ENCODE measurements at places on chromosomes 12 and 14.

DNA sequence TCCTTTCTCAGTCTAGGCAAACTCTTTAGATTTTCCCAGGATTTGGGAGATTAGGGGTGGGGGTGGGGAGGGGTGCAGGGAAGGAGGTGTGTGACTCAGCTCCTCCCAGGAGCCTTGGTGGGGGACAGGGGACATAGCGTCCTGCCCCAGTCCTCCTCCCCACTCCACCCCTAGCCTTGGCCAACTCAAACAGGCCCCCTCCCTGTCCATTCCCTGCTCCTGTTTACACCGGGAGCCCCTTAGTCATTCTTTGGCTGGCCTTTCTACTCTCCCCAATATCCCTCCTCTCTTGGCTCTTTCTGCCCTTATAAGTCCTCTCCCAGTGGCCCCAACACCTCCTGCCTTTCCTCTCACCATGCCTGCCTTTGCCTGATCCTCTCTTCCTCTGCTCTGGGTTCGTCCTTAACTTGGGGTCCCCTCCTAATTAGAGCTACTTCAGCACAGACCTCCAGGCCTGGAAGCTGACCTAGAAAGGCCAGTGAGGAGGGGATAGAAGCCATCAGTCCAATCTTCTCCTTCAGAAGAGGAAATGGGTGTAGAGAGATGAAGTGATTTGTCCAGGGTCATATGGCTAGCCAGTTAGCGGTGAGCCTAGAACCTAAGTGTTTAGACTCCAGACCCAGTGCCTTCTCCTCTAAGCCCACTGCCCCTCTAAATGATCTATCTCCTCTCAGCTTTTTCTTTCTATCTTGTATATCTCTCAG, 2.3 kb upstream of the ITGA5 start:
- DNase-seq = no peak

DNA sequence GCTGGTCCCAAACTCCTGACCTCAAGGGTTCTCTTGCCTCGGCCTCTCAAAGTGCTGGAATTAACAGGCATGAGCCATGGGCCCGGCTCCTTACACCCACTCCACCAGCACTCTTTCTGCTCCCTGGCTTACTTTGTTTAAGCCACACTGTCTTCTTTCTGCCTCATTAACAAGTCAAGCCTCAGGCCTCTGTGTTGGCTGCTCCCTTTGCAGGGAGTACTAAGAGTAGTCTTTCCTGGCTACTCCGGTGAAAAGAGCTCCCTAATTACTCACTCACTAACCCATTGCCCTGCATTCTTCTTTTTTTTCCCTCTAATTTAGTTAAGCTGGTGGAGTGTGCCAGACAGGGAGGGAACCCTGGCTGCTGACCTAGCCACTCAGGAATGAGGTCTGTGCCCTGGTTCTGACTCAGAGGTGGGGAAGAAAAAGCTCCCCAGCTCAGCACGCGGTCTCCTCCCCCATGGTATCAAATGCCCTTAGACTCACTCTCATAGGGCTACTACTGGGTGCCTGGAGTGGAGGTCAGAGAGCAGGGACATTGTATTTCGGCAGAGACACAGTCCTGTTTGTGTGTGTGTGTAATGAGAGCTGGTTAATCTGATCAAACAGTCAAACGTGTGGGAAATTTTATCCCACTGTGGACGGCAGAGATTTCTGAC, 19.8 kb downstream of the GALNT6 start:
- no peak for DNase-seq

DNA sequence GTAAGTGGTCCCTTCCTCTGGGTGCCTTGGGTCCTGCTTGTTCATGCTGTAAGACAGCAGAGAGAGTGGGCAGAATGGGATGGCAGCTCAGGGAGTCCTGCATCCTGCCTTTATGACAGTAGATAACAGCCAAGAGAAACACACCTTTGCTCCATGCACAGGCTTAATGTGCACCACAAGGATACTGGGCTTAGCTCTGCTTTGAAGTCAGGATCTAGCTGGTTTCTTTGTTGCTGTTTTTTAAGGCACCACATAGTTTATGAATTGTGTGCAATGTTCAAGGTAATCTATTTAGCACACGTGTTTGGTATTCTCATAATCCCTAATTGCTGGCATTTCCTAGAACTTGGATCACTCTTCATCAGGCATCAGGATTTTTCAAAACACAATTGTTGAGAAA, 239.5 kb upstream of the DCN start:
- DNase-seq = no peak

GRCh38 chr14:58826845-58827686, 189.3 kb downstream of the DACT1 start:
- no peak for DNase-seq

DNA sequence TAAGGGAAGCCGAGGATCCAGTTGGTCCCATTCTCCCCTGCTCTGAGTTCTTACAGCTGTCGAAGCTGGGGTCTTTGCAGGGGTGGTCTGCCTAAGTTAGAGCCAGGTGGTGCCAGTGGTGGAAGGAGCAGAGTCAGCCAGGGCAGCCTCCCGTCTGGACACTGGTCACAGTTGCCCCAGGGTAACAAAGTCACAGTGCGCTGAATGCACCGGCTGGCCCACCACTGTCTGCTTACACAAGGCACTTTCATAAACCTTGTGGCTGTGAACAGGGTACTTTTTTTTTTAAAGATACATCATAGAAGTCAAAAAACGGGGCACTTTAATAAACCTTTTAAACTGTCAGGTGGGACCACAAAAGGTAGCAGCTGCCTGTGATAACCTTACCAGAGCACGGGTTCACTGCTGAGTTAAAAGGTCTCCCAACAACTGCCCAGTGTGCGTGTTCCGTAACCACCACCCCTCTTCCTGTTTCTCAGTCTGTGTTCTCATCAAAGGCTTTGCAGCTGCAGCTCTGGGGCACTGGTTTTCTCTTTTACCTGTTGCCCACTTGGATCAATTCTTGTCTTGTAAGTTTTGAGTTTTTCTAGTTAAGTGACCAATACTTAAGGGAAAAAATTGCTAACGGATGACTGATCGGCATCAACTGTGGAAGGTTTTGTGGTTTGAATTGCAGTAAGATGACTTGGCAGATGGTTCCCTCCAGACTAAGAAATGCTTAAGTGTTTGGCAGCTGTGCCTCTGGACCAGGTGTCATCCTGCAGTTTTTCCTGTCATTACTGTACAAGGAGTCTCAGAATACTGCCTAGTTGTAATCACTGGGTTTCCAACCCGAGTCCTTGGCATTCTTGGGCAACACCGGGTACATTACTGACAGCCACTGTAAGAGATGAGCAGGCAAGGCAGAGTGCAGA, 55.9 kb downstream of the DYNC1H1 start:
- DNase-seq = no peak

- no peak for DNase-seq
These were observed 157.6 kb upstream of the TMCC3 start for GRCh38 chr12:94807951-94808350.

DNA sequence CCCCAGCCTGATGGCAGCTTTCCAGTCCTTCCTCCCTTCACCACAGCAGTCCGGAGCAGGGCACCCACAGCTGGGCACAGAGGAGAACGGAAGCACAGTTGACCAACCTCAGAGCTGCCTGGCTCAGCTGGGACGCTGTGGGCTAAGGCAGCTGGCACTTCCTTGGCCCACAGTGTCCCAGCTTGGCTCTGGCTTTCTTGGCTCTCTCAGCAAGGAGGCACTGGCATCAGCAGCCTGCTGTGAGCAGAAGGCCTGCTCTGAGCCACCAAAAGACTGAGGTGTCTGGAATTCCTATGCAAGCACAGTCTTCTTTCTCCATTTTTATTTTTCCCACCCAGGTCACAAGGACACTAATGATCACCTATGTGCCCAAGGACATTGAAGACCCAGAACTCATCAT, 32.6 kb downstream of the NGB start:
- DNase-seq = no peak

DNA sequence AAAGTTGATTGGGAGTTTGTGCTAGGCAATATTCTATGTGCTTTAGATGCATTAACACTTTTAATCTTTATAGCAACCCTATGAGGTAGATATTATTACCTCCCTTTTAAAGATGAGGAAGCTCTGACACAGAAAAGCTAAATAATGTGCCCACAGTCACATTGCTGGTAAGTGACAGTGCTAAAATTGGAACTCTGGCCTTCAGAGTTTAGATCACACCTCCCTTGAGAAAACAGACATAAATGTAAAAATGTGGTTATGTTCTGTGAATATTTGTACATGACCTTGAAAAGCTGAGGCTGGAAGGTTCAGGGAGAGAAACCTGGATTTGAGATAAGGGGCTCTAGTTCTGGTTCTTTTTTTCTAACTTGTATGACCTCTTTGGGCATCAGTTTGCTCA, 1.9 kb downstream of the ABHD4 start:
- no peak for DNase-seq

GRCh38 chr12:67436230-67436629, 167.1 kb downstream of the CAND1 start:
- no peak for DNase-seq

DNA sequence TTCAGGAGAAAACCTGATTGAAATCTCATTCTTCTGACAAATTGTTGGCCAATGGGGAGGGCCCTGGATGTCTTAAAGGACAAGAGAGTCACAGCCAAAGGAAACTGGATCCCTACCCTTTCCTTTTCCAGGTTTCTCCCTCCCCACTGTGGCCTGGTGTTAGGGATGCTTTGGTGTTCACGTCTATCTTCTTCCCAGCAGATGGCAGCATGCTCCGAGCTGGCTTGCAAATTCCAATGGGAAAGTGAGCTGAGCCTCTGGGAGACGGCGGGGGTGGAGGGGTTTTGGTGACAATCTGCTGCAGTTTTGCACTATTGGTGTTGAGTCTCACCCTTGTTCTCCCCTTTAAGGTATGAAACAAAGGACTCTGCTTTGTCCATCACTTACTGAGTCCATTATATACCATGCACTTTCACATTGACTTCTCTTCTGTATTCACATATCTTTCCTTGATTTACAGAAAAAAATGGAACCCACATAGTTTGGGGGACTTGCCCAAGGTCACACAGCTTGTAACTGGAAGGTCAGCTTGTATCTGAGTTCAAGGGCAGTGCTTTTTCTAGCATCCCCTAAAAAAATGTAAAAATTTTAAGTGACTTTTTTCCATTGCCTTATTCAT, 39.3 kb downstream of the CCDC177 start:
- DNase-seq = no peak

DNA sequence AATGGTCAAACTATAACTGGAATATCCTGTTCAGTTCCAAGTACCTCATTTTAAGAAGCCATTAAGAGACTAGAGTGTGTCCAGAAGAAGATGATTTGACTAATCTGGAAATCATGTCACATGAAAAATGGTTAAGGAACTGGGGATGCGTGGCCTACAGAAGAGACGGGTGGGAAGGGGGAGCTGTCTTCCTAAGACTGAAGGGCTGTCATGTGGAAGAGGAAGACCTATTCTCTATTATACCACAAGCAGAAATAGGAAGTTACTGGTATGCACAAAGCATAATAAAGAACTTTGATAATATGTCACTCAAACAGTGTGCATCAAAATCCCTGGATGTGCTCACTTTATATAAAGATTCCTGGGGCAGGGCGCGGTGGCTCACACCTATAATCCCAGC, 50.3 kb downstream of the HECTD4 start:
- DNase-seq = no peak

- no peak for DNase-seq
These were observed 371 bp upstream of the REM2 start for GRCh38 chr14:22882529-22883172.

DNA sequence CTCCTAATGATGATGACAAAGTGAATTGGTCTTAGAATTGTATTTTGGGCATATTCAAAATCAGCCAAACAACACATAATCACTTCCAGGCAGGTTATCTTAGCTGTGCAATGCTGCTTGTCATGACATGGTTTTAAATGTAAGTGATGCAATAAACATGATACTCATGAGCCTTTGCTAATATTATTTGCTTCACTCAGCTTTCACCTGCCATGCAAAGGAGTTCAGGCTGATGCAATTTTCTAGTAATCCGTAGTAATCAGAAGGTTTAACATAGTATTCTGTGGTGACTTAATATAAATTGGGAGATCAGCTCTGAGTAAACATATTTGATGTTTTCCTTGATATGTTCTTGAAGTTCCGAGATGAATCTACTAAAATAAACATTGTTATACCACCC, 29.1 kb downstream of the TMEM260 start:
- DNase-seq = no peak

DNA sequence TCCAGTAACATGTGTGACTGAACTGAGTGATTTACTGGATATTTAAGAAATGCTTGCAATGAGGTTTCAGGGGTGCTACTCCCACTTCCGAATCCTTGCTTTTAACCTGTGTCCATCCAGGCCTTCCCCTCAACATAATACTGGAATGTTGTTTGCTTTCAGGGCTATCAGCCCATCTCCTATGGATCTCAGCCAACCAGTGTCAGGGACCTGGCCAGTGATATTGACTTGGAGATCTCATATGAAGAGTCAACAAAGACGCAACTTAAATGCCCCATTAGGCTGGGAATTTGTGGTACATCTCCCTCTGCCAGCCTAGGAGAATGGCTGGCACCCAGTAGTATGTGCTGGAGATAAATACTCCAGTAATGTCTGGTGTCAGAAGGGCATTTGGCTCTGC, 889 bp upstream of the IFT43 start:
- no peak for DNase-seq

DNA sequence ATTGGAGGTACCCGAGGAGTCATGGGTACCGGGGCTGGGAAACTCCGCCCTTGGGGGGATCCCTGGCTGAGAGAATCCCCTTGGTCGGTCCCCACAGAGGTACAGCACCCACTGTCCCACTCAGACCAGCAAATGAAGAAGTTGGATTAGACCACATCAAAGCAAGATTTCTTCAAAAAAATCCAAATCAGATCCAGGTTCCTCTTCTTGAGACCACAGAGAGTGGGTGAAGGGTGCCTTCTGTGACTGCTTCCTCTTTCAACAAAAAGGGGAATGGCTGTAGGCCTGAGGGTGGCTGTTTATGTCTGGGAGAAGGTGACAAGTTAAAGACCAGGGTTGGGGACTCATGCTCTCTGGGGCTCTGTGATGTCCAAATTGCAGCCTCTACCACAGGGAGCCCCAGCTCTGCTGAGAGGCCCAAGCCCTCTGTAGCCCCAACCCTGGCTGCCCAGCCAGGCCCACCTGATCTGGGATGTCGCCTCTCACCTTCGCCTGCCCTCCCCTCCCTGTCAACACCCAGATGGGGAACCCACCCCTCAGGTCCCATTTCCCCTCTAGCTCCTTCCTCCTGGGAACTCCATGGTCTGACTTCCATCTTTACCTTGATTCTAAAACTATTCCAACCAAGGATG, 50.9 kb downstream of the ZFP36L1 start:
- no peak for DNase-seq

GRCh38 chr14:105857220-105857825, 330.9 kb downstream of the TMEM121 start:
- DNase-seq = no peak

- no peak for DNase-seq
These were observed 94.5 kb downstream of the TMEM132C start for GRCh38 chr12:128361400-128361995.
